Endothelial cell of umbilical vein (primary cell): ENCODE measurements at places on chromosomes 5 and 9.
A peak's percentile ranks its signal among the peaks of the same experiment; 100 is the strongest.

DNA sequence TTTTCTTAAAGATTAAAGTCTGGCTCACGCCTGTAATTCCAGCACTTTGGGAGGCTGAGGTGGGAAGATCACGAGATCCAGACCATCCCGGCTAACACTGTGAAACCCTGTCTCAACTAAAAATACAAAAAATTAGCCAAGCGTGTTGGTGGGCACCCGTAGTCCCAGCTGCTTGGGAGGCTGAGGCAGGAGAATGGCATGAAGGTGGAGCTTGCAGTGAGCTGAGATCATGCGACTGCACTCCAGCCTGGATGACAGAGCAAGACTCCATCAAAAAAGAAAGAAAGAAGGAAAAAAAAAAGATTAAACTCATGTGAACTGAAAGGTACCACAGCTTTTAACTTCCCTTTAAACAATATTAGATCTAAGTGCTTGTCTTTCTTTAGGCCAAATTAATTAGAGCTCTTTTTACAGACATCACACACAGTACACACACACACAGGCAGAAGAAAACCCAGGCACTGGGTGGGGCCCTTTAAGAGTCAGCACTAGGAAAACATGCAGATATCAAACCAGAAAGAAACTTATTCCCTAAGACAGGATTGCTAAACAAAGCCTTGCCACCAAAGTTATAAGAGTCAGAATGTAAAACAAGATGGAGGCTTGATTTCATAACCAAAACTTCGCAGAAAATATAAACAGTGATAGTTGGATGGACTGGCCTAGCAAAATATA, 29.3 kb upstream of the UHRF2 start:
- no peak for DNase-seq

GRCh38 chr5:136656811-136657210, 291.5 kb upstream of the TRPC7 start:
- peak; percentile 33 for DNase-seq

- no peak for DNase-seq
Measured at GRCh38 chr9:136611606-136612005, 51.1 kb upstream of the EGFL7 start.

GRCh38 chr5:100787648-100788047, 115.4 kb downstream of the ST8SIA4 start:
- no peak for DNase-seq

DNA sequence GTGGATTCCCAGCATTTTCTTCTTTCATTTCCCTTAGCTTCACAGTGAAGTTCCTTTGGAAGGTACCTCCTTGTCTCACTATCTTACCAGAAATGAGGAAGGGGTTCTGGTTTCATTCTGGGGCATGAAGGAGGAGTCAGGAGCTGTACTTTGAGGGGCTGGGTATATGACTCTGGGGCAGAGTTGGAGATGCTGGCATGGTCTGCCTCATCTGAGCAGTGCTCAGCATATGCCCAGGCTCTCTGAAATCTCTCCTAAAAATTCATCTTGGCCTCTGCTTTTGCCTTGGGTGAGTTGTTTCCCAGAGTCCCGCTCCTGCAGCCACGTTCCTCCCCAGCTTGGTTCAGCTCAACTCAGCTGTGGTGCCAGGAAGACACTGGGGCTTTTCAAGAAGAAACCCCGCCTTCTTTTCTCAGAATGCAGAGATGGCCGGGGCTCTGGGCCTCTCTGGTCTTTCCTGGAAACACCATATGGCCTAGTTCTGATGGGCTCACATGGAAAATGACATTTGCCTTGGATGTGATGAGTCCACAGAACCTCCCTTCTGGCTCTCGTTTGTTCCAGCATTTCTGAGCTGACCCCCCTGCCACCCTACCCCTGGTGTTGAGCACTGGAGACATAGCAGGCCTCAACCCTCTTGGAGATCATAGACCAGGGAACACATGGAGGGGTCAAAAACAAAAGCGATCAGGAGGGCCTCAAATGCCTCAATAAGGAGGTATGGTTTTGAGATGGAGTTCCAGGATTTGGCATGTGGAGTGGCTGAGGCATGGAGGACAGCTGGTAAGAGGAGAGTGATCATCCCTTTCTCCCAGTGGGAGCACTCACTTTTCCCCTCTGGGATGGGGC, 12.0 kb upstream of the TGFBR1 start:
- DNase-seq = no peak

GRCh38 chr5:72509401-72509800, 2.2 kb upstream of the ZNF366 start:
- DNase-seq = no peak

DNA sequence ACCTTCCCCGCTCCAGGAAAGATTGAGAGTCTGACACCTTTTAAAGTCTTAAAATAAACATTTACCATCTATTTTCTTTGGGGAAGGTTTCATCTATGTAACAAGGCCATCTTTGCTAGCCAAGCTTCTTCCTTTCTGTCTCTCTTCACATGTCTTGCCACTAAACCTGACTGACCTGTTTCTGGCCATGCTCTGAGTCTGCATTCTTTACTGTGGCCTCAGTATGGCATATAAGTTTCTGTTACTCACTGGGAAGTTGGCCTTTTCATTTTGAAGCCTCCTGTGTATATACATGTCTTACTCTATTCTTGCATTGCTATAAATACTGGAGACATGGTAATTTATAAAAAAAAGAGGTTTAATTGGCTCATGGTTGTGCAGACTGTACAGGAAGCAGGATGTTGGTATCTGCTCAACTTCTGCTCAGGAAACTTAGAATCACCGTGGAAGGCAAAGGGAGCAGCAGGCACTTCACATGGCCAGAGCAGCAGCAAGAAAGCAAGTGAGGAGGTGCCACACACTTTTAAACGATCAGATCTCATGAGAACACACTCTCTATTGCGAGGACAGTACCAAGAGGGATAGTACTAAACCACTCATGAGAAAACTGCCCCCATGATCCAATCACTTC, 48.1 kb downstream of the KCNV2 start:
- DNase-seq = peak; percentile 31

GRCh38 chr5:137250421-137250820, 248.7 kb downstream of the SPOCK1 start:
- DNase-seq = no peak

- DNase-seq = peak; percentile 7
Measured at GRCh38 chr5:112004867-112005622, 248.1 kb upstream of the NREP start.

GRCh38 chr5:79552984-79553383, 39.0 kb upstream of the HOMER1 start:
- DNase-seq = no peak

- no peak for DNase-seq
Measured at GRCh38 chr9:113648048-113648447, 184.5 kb downstream of the RGS3 start.

DNA sequence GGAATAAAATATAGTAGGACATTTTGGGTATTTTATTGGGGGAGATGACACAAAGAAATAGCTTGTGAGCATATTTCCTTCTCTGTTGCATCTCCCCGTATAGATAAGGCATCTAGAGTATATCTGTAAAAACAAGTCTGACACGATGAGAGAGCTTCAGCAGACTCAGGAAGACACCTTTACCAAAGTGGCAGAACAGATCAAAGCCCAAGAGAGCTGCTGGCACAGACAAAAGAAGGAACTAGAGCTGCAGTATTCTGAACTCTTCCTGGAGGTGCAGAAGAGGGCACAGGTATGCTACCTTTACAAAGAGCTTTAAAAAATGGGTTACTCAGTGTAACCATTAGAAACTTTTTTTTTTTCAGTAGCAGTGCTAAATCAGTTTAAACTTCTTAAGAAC, 176.7 kb downstream of the CCDC171 start:
- no peak for DNase-seq

GRCh38 chr5:160339406-160340130, 27.2 kb upstream of the CCNJL start:
- DNase-seq = no peak

GRCh38 chr9:132409828-132410528, at the start of gene CFAP77:
Gene CFAP77 (plus strand): TSS chr9:132410211. CDS start chr9:132410272, 61 bp downstream.
- peak; percentile 52 for DNase-seq

GRCh38 chr9:91995000-91995655, 45.1 kb upstream of the ROR2 start:
- no peak for DNase-seq

GRCh38 chr9:79057576-79057975, 514.2 kb upstream of the TLE4 start:
- DNase-seq = no peak

GRCh38 chr5:8446179-8446578, 577.2 kb downstream of the MTRR start:
- DNase-seq = no peak

DNA sequence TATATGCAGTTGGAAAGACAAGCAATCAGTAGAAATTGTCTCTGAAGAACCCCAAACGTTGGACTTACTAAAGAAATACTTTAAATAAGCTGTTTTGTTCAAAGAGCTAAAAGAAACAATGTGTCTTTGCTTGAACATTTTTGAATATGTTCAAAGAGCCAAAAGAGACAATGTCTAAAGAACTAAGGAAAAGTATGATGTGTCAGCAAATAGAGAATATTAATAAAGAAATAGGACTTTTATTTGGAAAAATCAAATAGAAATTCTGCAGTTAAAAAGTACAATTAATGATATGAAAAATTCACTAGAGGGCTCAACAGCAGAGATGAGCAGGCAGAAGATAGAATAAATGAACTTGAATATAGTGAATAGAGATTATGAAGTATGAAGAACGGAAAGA, 19.2 kb downstream of the TAS2R1 start:
- DNase-seq = no peak

DNA sequence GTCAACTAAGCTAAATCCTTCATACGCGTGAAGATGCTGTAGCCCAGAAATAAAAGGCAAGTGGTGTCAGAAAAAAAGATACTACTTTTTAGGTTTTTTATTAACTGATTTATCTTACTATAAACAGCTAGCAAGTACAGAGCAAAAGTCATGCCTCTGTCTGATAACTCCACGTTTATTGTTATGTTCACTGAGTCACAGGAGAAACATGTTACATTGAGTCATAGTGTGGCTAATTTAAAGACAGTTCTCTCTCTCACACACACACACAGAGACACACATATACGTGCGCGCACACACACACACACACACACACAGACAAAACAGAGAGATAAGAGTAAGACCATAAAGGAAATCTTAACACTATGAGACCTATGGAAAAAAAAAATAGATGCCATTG, 770.0 kb upstream of the CDH10 start:
- DNase-seq = no peak

- DNase-seq = no peak
Measured at GRCh38 chr5:157596487-157596886, 20.9 kb upstream of the ADAM19 start.

- DNase-seq = no peak
Measured at GRCh38 chr5:137666901-137667300, 69.0 kb downstream of the KLHL3 start.

DNA sequence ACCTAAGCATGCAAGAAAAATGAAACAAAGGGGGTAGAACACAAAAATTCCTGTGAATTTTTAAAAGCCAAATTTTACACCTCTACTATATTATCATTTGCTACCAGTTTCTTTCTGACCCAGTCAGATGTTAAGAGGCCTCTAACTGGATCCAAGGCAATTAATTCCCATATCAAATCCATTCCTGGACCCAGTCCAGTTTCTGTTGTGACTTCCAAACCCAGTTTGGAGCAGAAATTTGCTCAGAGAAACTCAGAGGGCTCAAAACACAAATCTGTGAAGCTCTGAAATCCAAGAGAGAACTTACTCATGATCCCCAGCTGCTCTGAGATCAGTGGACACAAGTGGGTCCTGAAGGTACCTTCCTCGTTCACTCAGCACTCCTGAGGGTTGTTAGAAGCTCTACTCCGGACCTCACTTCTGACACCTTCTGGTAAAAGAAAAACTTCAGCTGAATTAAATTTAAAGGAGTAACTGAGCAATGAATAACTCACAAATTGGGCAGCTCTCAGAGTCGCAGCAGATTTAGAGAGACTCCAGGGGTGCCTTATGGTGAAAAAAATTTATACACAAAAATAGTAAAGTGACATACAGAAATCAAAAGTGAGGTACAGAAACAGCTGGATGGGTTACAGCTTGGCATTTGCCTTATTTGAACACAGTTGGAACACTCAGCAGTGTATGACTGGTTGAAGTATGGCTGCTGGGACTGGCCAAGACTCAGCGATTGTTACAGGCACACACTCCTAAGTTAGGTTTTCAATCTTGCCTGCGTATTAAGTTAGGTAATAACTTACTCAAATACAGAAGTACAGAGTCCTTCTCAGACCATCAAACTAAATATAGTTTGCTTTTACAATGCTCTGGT, 32.4 kb downstream of the INSL4 start:
- peak; percentile 47 for DNase-seq

GRCh38 chr9:123176949-123177348, 91.4 kb downstream of the STRBP start:
- DNase-seq = no peak

DNA sequence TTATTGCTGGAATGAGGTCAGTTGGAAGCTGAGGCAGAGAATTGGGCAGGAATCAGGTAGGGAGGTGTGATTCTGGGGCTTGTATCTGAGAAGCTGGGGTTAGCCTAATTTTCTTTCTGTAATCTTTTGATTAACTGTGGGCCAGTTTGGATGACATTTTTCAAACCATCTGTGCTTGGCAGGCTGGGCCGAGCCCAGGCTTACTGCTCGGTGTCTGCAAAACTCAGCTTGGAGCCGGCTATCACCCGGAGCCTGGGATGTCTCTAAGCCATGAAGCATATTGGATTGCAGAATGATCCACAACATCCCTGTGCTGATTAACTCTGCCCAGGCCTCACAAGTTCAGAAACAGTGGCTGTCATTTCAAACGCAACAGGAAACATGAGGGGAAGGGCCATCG, 26.5 kb downstream of the KCNMB1 start:
- DNase-seq = no peak

DNA sequence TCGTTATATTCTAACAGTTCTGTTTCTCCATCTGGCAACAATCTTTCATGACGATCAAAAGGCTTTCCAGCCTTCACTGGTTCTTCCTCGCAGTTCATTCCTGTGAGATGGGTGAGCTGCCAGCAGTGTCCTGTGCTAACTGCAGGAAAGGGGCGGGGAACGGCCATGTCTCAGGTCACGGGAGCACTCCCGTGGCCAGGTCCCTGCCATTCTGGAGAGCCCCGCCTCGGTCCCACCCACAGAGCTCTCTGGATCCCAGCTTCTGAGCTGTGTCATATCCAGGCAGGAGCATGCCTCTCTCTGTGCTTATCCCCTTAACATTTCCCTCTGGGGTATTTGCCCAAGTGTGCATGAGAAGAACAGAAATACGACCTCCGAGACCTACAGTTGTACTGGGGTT, 297.8 kb upstream of the IRX2 start:
- DNase-seq = no peak

DNA sequence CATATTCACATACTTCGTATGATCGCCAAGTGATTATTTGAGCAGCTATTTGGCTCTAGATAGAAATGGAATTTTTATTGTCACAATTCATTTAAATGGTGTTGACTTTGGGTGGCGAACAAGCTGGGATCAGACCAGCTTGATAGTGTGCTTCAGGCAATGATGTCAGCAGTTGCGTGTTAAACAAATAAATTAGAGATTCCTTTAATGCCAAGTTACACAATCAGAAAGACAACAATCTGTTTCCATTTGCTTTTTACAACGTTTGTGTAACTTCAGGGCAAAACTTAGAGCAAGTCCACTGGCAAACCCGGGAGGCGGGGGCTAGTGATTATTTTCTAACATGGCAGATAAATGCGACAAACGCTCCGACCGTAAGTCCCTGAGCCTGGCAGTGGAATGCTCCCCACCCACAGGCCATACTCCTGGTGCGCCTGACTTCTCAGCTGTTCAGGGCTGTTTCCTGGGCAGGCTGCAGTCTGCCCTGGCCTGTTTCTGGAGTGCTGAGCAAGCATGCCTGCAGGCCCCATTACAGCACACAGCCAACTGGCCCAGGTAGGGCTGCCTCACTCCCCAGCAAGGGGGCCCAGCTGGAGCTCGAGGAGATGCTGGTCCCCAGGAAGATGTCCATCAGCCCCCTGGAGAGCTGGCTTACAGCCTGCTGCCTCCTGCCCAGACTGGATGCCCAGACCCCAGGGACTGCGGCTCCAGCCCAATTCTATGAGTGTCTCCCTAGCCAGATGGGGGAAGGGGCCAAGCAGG, 88.7 kb downstream of the BASP1 start:
- peak; percentile 63 for DNase-seq
